ENCODE measurements at places on chromosomes 3 and 15.

GRCh38 chr15:67762610-67763368 lies 62.5 kb upstream of the SKOR1 start:
- DNase-seq = peak; percentile 75

DNA sequence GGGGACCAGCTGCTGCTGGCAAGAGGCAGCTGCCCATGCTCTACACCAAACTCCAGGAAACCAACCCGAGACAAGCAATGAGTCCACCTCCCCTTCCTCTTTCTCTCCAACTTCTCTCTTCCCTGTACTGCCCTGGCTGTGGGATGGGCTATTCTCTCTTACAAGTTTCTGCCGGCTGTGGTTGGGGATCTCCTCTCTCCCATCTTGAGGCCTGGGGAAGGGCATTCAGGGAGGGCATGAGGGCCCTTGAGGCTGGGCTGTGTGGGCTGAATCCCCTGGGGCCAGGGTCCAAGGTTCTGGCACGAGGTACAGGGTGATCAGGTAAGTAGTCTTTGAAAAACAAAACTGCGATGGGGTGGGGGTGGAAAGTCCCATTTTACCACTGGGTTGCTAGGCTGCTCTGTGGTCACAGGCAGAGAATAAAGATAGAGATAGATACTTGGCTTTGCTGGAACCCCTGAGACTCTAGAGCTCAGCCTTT lies 32.3 kb upstream of the CTSH start:
- DNase-seq = no peak

DNA sequence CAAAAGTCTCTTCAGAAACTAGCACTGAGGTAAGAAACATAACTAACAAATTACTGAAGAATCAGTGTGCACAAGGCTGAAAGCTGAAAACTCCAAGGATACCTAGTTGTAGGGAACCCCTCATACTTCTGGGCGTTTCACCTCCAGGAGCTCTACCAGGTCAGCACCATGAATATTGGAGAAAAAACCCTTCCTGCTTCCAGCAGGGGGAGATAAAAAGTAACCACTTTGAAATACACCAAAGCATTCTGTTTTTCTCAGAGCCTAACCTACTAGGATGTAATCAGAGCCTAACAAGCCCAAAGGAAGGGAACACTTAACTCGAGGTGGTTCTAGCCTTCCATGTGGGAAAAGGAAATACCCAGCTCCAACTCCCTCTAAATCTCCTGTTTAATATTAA lies 175.8 kb upstream of the MME start:
- DNase-seq = no peak

- no peak for DNase-seq
Observed at GRCh38 chr15:90946538-90946937, 8.1 kb upstream of the RCCD1 start.

DNA sequence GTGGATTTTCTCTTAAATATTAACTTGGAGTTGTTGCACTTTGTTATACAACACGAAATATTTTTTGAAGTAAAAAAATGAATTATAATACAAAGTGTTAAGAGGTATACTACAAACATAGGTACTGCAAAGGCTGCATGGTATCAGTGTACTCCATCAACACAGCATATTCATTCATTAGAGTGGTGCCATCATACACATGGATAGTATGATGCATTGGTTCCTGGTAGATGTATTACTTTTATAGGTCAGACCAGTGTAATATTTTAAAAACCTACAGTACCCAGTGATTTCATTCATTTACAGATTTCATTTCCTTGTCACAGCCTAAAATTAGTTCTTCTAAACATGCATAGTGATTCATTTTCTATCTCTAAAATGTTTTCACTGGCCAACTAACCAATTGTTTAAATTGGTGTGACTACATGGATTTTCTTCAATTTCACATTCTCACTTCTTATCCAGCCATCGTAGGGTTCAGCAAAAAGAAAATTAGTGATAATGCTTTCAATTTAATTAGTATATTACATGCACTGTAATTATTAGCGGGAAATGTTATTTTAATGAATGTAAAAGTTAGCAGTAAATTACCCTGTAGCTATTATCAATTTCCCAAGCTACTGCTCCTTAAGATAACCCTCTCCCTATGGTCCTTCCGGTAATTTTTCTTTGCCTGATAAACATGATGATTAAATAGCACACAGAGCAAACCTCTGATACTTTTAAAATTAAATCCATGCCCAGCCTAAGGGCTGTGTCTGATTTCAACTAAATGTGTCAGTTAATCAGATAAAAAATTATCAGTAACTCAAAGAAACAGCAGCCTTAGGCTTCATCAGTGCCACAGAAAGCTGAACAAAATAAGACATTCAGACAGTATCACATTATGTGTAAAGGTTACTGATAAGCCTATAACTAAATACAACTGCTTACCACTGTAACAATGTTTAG lies 68.4 kb downstream of the DPH6 start:
- no peak for DNase-seq
